ENCODE measurements at places on chromosomes 7 and 10. TPM values are rescaled to one million over a fixed set of nuclear protein-coding genes. Genes with fewer than 3 reads are reported as not detected.

- no peaks in the 10 kb centered on the region for H3K4me1 ChIP-seq
- H3K4me3 ChIP-seq: no peak overlapping the region
- no peak overlapping the region for H3K27ac ChIP-seq
Observed at GRCh38 chr7:68425377-68425776, 1172.9 kb upstream of the AUTS2 start.

GRCh38 chr7:67423065-67423464 lies 426.4 kb downstream of the TYW1 start:
- no peak for DNase-seq
- no peaks in the 10 kb centered on the region for H3K27me3 ChIP-seq
- H3K4me3 ChIP-seq: no peak overlapping the region
- no peaks in the 10 kb centered on the region for H3K4me1 ChIP-seq
- no peaks in the 10 kb centered on the region for H3K36me3 ChIP-seq

The CHCHD3 gene
- total RNA-seq: 89.8 TPM

The PTPN20 gene
- 9.1 TPM for total RNA-seq

DNA sequence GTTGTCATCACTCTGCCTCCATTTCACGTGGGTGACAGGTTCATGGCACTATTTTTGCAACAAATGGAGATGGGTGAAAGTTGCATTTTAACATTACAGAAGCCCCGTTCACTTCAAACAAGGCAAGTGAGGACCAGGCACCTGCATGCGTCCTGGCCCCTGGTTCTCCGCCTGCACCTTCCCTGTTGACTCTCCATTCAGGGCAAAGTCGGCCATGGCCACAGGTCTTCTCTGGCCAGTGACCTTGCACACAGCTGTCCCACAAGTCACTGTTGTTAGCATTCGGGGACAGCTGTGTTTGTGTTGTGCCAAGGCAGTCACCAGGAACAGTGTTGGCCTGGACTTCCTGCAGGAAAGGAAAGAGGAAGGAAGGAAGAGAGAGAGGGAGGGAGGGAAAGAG lies 554.9 kb downstream of the TCERG1L start:
- H3K36me3 ChIP-seq: no peaks in the 10 kb centered on the region
- no peaks in the 10 kb centered on the region for H3K27me3 ChIP-seq
- H3K27ac ChIP-seq: no peak overlapping the region
- H3K4me3 ChIP-seq: no peak overlapping the region
- H3K4me1 ChIP-seq: no peaks in the 10 kb centered on the region

The EVX1 gene
- total RNA-seq: not detected

DNA sequence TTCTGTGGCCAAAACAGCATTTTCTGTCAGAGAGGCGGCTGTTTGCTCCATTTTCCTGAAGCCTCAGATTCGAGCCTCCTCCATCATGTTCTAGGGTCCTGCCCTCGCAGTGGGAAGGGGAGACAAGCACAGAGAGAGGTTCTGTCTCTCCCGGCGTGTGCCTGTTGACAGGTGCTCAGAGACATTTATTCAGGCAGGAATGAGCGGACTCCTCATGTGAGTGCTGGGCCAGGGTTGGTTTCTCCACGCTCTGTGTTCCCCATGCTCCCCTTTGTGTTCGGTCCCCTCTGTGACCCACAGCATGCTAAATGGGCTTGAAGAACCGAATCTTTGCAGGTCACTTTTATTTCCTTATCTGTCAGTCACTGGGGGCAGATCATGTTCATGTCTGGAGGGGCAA lies 374.6 kb downstream of the GLRX3 start:
- no peak overlapping the region for H3K4me3 ChIP-seq
- DNase-seq: no peak
- H3K27me3 ChIP-seq: no peaks in the 10 kb centered on the region
- no peak overlapping the region for H3K27ac ChIP-seq

DNA sequence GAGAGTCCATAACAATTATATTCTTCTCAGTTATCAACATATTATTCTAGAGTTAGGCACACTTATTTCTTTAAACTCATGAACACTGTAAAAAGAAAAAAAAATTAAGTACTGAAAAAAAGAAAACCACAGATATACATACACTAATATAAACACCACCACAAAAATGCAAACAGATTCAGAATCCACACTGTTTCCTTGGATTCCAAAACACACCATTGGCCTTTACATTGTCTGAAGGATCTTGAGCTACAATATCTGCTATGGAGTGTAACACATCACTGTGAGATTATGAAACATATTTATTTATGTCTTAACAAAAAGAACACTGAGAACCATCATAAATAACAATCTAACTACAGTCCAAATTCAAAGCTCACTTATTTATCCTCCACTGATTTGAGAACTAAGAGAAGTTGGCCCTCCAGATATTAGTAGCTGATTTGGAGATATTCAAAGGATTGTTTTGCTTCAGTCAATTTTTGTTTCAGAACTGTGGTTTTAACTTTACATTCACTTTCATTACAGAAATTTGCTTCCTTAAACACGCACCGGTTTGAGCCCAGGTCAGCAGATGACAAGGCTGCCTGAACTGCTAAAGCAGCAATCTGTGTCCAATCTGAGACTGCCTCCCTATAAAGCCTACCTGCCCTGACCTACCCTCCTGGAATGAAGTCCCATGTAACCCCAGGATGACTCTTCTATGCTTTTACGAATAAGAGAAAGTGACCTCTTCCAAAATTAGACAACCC lies 47.0 kb upstream of the CDK1 start:
- H3K27ac ChIP-seq: no peak overlapping the region
- H3K27me3 ChIP-seq: peaks cover 70% of the 10 kb centered on the region
- no peaks in the 10 kb centered on the region for H3K36me3 ChIP-seq
- H3K4me1 ChIP-seq: peaks cover 4% of the 10 kb centered on the region
- H3K4me3 ChIP-seq: no peak overlapping the region

The SHTN1 gene
- total RNA-seq: 2.2 TPM

DNA sequence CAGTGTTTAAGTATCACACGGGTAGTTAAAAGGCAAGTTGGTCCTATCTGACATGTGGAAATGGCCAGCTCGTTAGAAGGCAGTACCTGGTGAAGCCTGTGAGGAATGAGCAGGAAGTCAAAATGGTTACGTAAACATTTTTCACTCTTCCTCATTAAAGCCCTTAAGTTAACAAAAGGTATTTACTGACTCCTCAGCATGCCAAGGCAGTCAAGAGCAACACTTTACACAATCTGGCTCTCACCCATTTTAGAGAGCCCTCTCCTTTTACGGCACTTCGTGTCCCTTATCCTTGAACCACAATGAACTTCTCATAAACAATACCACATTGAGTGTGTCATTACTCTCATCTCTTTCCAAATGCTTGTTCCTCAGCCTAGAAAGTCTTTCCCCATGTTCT lies 11.0 kb upstream of the RSBN1L start:
- DNase-seq: no peak
- no peaks in the 10 kb centered on the region for H3K27me3 ChIP-seq
- no peak overlapping the region for H3K4me3 ChIP-seq
- peak overlapping the region; percentile 74 for H3K27ac ChIP-seq

Data from osteoblast (primary cell).